Ovary (tissue), 10 donors: ENCODE measurements at places on chromosomes 12 and 14. TPM values are rescaled to one million over a fixed set of nuclear protein-coding genes. Genes with fewer than 3 reads are reported as not detected.

GRCh38 chr14:99880651-99881420 is 87.6 kb downstream of the EML1 start:
- no peaks in the 10 kb centered on the region for H3K36me3 ChIP-seq
- no peaks in the 10 kb centered on the region for H3K4me1 ChIP-seq
- H3K27me3 ChIP-seq, result no peaks in the 10 kb centered on the region
- H3K4me3 ChIP-seq, result no peak overlapping the region

GRCh38 chr12:47282206-47282605 is 202.4 kb upstream of the AMIGO2 start:
- H3K4me3 ChIP-seq, result no peak overlapping the region
- H3K27ac ChIP-seq, result no peak overlapping the region
- no peaks in the 10 kb centered on the region for H3K27me3 ChIP-seq
- no peaks in the 10 kb centered on the region for H3K36me3 ChIP-seq
- no peaks in the 10 kb centered on the region for H3K4me1 ChIP-seq

DNA sequence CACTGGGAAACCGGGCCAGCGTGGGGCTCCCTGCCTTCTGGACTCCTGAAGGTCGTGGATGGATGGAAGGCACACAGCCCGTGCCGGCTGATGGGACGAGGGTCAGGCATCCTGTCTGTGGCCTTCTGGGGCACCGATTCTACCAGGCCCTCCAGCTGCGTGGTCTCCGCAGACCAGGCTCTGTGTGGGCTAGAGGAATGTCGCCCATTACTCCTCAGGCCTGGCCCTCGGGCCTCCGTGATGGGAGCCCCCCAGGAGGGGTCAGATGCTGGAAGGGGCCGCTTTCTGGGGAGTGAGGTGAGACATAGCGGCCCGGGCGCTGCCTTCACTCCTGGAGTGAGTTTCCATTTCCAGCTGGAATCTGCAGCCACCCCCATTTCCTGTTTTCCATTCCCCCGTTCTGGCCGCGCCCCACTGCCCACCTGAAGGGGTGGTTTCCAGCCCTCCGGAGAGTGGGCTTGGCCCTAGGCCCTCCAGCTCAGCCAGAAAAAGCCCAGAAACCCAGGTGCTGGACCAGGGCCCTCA is 26.9 kb downstream of the HIP1R start:
- H3K27ac ChIP-seq, result peak overlapping the region; percentile 16
- no peaks in the 10 kb centered on the region for H3K36me3 ChIP-seq
- H3K4me3 ChIP-seq, result no peak overlapping the region
- no peaks in the 10 kb centered on the region for H3K27me3 ChIP-seq
- DNase-seq, result no peak

DNA sequence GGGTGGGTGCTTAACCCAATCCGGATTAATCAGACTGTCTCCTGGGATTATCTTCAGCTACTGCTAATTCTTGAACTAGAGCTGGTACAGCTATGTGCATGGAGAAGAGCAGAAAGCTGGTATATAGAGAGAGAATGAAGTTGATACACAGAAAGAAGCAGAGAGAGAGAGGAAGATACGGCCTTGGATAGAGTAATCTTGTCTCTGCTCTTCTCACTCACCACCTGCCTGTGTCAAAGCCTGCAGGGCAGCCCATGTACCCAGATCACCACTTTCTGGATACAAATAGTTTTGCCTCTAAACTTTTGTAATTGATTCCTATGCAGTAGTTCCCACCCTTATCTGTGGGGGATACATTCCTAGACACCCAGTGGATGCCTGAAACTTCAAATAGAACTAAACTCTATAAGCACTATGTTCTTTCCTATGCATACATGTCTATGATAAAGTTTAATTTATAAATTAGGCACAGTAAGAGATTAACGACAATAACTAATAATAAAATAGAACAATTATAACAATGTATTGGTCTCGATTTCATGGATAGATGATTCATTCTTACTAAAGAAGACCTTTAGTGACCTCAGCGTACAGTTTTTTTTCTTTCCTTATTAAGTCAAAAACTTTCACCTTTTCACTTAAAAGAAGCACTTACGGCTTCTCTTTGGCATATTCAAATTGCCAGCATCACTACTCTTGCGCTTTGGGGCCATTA is 45.5 kb downstream of the YEATS4 start:
- no peak overlapping the region for H3K4me3 ChIP-seq
- no peaks in the 10 kb centered on the region for H3K36me3 ChIP-seq
- no peaks in the 10 kb centered on the region for H3K4me1 ChIP-seq
- no peaks in the 10 kb centered on the region for H3K27me3 ChIP-seq
- no peak for DNase-seq
- H3K27ac ChIP-seq, result no peak overlapping the region

GRCh38 chr12:24632466-24632865 is 316.4 kb downstream of the BCAT1 start:
- no peaks in the 10 kb centered on the region for H3K36me3 ChIP-seq
- no peaks in the 10 kb centered on the region for H3K27me3 ChIP-seq
- no peak for DNase-seq
- no peak overlapping the region for H3K27ac ChIP-seq
- no peaks in the 10 kb centered on the region for H3K4me1 ChIP-seq

DNA sequence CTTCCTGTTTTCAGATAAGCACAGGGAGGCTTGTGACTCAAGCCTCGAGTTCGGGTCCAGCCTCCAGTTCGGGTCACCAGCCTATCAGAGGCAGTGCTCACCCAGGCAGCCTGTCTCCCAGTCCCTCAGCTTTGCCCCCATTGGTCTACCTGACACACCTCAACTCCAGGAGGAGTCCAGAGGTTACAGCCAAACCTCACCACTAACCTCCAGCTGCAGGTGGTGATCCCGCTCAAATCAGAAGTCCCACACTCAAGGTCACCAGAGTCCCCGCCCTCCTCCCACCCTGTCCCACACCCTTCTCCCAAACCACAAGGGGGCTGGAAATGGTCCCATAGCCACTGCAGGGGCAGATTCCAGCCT is 42.1 kb downstream of the KDM2B start:
- H3K4me1 ChIP-seq, result peaks cover 6% of the 10 kb centered on the region
- no peaks in the 10 kb centered on the region for H3K36me3 ChIP-seq
- no peak for DNase-seq
- no peak overlapping the region for H3K4me3 ChIP-seq
- no peak overlapping the region for H3K27ac ChIP-seq
- H3K27me3 ChIP-seq, result no peaks in the 10 kb centered on the region

The TNFAIP2 gene
- 27.4 TPM for polyA plus RNA-seq

DNA sequence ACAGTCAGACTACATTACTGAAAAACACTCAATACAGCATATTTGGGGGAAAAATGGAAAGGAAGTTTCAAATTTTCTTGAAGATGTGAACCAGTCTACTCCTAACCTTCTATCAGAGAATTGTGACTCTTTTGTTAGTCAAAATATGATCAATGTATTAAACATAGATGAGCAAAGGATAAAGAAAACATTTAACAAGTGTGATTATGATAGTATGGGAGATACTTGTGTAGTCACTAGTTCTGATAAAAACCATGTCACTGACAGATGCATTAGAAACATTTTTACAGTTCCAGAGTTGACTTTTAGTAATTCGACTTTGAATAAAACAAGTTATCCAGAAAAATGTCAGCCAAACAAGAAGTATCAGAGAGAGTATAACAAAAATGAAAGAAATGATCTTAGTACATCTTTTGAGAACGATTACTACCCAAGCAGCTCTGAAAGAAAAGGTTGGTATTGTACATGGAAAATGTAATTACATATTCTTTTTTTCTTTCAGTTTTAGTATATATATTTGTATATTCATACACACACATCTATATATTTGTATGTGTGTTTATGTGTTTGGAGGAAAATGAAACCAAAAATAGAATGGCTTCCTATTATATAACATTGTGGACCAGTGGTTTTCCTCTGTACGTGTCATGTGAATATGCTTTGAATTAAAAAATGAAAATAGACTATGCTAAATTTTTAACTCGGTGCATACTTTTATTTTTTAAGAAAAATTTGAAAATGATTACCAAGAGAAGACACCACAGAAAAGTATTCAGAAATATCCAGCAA is 63.3 kb upstream of the ABCD2 start:
- no peaks in the 10 kb centered on the region for H3K4me1 ChIP-seq
- H3K27me3 ChIP-seq, result no peaks in the 10 kb centered on the region
- no peak overlapping the region for H3K4me3 ChIP-seq
- DNase-seq, result no peak
- H3K27ac ChIP-seq, result no peak overlapping the region

- no peaks in the 10 kb centered on the region for H3K27me3 ChIP-seq
- H3K4me1 ChIP-seq, result peaks cover 2% of the 10 kb centered on the region
- no peak for DNase-seq
- no peak overlapping the region for H3K4me3 ChIP-seq
- no peak overlapping the region for H3K27ac ChIP-seq
Observed at GRCh38 chr12:6084261-6084968, 40.1 kb downstream of the VWF start.

The POLE2 gene
- polyA plus RNA-seq, result 2.5 TPM

The CDKL1 gene
- polyA plus RNA-seq, result 11.9 TPM

DNA sequence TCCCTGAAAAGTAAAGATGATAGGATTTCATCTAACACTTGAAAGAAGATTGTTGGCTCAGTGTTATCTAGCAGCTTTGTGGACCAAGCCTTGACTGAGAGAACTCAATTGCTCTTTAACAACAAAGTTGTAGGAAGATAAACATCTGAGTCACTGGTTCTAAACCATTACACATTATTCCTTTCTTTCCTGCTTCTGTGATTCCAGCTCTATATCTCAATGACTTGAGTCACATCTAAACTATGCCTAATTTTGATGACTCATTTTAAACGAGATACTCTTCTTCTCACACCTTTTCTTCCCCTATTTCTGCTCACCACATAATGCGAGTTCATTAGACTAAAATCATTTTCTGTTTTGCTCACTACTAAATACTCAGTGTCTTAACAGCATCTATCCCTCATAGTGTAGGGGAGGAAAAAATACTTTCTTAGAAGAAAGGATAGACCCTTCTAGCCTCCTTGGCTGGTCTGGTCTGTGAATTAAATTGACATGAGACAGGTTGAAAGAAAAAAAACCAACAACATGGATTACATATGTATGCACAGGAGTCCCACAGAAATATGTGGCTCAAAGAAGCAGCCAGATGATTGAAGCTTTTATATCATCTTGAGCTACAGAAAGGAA is 201.4 kb downstream of the C12orf50 start:
- H3K4me3 ChIP-seq, result no peak overlapping the region
- DNase-seq, result no peak
- no peaks in the 10 kb centered on the region for H3K4me1 ChIP-seq
- no peaks in the 10 kb centered on the region for H3K36me3 ChIP-seq
- H3K27ac ChIP-seq, result no peak overlapping the region
- no peaks in the 10 kb centered on the region for H3K27me3 ChIP-seq

DNA sequence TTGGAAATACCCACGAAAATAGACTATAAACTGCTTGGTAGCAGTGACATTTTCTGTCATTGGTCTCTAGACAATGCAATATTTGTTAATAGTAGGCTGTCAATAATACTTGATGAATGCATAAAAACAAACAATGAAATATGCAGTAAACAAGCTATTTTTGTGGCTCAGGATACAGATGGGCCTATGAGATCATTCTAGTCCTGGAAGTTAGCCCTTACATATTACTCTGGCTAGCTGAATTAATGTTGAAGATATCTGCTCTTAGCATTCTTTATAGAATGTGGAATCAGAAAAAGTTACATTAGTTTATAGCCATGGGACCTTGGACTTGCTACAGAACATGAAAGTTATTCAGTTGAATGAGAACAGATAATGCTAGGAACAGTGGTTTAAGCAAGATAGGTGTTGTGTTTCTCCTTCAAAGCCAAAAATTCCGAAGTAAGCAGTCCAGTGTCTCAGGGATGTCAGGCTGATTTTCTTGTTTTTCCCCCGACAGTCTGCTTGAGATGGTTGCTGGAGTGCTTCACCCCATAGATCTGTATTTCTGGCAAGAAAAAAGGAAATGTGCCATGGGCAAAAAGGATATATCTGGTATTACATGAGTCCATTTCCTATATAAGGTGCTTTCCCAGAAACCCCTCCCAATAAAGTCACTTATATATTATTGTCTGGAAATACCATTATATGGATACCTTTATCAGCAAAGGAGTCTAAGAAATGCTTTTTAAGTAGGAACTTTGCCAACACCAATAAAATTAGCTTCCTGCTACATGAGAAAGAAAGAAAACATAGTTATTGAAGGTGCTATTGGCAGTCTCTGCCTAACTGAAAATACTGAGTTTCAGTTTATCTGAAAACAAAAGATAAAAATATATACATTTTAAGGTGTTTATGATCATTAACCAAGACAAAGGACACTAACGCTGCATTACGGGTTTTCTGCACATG is 619.4 kb upstream of the ATP2B1 start:
- no peaks in the 10 kb centered on the region for H3K27me3 ChIP-seq
- H3K36me3 ChIP-seq, result no peaks in the 10 kb centered on the region
- H3K4me1 ChIP-seq, result no peaks in the 10 kb centered on the region

The KRT71 gene
- polyA plus RNA-seq, result not detected
